ENCODE measurements at places on chromosomes 11 and 22.

DNA sequence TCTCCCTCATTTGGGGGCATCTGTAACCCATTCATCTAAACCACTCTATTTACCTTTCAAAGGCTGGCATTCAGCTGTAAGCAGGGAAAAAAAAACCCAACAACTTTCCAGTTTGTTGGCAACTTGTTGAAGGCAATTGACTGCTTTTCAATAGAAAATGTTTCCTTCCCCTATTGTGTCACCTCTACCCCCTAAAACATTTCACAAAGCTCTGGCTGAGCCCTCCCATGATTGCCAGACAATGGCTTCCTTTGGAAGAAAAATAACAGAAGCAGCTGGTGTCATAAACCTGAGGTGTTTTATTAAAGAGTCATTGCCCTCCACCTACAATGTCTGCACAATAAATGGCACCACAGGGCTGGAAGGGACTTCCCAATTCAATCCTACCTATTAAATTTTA, 22.1 kb upstream of the PSMA1 start:
- no peak for DNase-seq

DNA sequence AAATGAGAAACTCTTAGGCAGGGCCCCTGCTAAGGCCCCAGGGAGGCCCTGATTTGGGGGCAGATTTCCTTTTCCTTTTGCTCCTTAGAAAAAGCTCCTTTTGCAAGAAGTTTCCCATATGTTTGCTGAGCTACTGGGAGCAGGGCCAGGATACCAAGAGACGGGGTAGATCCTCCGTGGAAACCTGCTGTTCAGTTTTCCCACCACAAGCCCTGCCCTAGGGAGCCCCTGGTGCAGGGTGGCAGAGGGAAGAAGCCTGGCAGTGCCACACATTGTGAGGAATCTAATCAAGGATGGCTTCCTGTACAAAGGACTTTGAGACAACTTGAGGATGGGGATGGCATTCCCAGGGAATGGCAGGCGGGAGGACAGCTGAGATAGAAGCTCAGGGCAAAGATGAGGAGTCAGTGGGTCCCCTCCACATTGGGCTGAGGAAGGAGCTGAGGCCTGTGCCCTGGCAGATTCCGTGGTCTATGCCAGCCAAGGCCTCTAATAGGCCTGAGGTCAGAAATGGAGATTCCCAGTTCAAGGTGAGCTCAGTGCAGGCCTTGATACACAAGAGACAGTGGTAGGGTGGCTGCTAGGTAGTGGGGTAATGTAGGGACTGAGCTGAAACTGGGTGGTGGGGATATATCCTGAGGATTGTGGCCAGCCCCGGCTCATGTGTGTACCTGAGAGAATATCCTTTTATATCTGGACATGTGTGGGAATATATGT, 15.0 kb downstream of the TUB start:
- DNase-seq = no peak

GRCh38 chr11:125055107-125055715, 7.9 kb upstream of the SLC37A2 start:
- no peak for DNase-seq

- DNase-seq = no peak
Observed at GRCh38 chr11:131592734-131593133, 222.3 kb downstream of the NTM start.

- no peak for DNase-seq
Observed at GRCh38 chr11:363948-364761, 5.1 kb upstream of the B4GALNT4 start.

- DNase-seq = peak; percentile 18
Observed at GRCh38 chr22:41302021-41302767, 869 bp downstream of the ZC3H7B start.

- DNase-seq = no peak
Observed at GRCh38 chr11:55658031-55658573, 3.9 kb upstream of the OR4C6 start.

GRCh38 chr11:130217133-130218031, 57.8 kb downstream of the ST14 start:
- no peak for DNase-seq

- DNase-seq = no peak
Observed at GRCh38 chr11:12577725-12578644, 96.2 kb upstream of the TEAD1 start.

DNA sequence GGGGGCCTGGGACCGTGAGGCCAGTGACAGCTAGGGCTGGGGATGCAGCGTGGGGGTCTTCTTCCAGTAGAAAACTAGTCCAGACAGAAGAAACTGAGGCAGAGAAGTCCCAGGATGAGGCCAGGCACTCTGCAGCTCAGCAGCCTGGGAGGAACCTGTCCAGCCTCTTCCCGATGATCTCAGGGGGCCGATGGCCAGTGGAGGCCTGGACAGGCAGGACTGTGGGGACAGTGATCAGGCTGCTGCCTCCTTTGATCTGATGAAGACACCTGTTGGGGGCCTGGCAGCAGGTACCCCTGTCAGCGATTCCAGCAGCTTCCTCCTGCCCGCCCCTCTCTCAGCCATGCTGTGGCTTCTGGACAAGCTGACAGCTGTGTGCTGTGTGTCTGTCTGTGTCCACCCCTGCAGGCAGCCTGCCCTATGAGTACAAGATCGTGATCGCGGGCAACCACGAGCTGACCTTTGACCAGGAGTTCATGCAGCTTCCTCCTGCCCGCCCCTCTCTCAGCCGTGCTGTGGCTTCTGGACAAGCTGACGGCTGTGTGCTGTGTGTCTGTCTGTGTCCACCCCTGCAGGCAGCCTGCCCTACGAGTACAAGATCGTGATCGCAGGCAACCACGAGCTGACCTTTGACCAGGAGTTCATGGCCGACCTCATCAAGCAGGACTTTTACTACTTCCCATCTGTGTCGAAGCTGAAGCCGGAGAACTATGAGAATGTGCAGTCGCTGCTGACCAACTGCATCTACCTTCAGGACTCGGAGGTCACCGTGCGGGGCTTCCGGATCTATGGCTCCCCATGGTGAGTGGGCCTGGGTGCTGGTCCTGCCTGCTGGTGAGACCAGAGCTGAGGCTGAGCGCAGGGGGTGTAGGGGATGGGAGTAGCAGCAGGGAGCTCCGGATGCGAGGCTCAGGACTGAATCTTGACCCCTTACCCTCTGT, 62.6 kb downstream of the MPPED1 start:
- peak; percentile 55 for DNase-seq

GRCh38 chr11:31824879-31825837, 14.0 kb upstream of the PAX6 start:
- DNase-seq = no peak

DNA sequence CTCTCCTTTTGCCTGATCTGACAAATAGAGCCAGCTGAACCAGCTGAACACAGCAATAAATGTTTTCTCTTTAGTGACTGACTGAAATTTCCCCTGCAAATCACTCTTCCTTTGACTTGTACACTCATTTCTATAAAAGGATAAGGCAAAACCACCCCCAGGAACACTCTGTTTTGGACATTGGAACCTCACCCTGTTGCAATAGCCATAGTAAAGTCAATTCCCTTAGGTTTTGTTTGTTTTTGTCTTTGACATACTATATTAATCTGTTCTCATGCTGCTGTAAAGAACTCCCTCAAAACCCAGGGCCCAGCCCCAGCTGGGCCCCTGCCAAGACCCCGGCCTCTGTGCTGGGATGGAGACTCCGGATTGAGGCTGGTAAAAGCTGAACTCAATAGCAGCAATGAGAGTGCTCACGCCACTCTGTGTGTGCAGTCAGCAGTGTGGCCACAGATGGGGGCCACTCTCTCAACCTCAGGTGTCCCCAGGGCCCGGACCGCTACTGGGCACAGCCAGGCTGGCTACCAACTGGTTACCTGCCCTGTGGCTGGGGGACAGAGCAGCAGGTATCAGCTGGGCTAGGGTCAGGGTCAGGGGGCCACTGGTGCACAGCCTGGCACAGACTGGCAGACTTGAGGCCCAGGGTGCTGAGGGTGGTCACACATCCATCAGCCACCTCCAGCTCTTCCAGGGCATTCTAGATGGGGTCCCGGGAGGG, 597.4 kb downstream of the LUZP2 start:
- DNase-seq = no peak

- no peak for DNase-seq
Observed at GRCh38 chr22:46538814-46539160, 1.4 kb upstream of the CELSR1 start.

DNA sequence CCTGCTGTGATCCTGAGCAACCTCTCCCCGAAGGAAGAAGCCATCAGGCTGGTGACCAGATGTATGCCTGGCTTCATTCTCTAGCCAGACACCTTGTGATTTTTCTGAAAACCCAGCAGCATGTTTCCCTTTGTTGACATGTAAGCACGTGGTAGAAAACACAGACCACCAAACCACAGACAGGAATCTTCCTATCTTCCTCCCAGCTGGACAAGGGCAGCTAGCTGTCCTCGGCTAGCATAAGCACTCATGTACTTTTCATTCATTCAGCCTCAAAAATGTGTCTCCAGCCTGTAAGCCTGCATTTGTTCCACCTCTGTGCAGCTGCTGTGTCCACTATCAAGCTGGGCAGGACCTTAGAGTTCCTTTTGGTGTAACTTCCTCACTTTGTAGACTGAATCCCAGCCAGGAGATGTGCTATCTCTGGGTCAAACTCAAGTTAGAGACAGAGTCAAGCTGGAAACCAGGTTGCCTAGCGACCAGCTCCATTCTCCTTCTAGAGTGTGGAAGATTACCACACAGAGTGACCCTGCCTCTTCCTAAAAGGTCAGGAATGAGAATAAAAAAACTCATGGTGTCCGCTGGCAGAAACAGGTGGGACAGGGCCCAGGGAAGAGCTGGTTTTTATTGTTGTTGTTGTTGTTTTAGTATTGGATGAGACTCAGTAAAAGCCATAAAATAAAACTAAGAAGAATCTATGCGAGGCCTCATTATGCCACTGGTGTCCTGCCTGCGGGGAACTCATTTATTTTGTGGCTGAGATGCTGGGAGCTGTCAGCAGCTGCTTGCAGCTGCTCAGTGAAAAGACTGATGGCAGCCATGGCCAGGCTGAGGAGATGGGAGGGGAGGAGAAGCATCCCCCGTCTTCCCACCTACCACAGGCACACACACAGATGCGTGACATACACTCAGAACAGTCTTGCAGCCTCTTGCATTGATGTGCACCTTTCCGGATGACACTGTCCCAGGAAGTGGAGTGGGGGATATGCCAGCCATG, 7.4 kb upstream of the CLMP start:
- peak; percentile 87 for DNase-seq

DNA sequence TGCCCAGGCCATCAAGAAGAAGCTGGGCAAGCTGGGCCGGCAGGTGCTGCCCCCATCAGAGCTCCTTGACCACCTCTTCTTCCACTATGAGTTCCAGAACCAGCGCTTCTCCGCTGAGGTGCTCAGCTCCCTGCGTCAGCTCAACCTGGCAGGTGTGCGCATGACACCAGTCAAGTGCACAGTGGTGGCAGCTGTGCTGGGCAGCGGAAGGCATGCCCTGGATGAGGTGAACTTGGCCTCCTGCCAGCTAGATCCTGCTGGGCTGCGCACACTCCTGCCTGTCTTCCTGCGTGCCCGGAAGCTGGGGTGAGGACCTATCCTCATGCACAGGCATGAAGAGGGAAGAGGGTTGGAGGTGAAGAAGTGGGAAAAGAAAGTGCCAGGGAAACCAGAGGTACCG, 5.3 kb upstream of the NHERF4 start:
- no peak for DNase-seq

DNA sequence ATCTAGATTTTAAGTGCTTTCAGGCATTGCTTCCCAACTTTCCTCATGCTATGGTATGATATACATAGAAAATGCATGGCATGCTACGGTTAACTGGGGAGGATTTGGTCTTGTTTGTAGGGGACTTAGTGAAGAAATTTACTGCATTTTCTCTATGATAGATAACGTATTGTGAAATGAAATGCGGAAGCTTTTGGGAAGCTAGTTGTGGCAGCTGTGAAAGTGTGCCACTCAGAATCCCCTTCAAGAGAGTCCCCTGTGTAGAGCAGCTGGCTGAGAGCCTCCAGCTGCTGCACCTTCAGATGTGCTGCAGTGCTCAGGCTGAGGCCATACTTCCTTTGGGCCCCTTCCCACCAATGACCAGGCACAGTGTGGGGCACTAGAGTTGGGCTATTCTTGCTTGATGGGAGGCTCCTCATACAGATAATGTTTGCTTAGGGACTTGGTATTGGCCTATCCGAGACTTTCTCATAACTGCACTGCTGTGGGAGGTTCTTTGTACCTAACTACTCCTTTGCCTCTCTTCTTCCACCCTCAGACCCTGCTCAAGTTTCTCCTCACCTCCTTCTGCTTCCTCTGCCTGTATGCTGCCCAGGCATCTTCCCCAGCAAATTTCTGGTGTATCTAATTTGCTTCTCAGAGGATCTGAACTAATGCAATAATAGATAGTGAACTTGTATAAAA, 67.3 kb downstream of the HIPK3 start:
- no peak for DNase-seq

DNA sequence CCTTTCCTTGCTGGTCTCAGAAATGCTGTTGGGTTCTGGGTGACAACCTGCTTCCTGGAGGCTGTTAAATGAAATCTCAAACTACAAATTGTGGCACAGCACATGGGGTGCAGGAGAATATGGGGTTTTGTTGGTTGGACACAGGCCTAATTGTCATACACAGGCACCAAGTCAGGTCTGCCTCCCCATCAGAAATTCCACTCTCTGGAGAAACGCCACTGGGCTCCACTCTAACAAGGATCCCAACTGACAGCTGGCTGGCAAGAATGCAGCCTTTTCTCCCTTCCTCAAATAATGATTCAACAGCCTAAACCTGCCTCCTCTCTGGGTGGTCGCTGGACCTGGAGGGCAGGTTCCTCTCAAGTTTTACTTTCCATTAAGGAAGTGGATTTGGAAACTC, 177.8 kb upstream of the NARS2 start:
- no peak for DNase-seq

DNA sequence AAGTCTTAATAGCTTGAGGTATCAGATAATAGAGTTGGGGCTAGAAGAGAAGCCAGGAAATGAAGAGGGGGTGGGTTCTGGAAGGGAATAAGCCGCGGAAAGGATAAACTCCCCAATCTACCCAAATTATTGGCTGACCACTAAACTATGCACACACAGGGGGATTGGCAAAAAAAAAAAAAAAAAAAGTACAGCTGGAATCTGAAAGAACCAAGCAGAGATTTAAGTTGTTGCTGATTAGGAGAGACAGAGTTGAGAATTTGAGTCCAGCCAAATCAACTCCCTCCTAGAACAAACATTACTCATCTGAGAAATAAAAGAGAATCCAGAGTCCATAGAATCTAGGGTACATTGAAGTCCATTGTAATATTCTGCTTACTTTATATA, 134.9 kb downstream of the CCDC81 start:
- DNase-seq = no peak

- DNase-seq = no peak
Observed at GRCh38 chr11:66328031-66328301, 8.3 kb downstream of the RIN1 start.

DNA sequence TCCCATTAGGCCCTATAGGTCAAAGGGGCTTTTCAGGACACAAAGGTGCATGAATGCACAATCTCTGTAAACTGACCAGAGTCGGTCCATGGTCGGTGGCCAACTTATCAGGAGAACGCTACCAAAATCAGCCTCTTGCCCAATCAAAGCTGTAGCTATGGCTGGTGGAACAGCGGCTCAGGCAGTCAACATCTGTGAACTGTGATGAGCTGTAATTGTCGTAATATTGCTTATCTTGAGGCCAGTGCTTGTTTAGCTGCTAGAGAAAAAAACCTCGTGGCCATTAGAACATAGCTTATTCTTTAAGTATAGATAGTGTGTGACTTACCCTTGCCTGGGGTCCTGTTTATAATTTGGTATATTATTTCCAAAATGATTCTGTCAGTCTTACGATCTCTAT, 14.4 kb upstream of the CHST1 start:
- DNase-seq = no peak

Measured in mesenchymal stem cell (in vitro differentiated cells and primary cell).